ENCODE measurements at places on chromosomes 11 and 22.

DNA sequence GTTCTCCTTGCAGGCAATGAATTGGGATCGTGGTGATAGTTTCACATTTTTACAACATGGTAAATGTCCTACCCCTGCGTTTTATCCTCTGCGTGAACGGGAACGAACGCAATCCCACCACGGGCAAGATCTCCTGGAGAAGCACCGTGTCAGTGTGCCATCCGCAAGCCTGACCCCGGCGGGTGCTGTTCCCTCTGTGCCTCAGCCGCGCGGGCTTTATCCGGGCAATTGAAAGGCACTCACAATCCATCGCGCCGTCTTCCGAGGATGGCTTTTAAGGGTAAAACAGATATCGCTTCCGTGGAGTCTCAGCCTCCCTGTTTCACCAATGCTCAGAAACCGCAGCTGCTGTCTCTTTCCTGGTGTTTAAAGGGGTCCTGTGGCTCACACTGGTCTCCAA, 1387.5 kb downstream of the BRD1 start:
- DNase-seq = no peak

DNA sequence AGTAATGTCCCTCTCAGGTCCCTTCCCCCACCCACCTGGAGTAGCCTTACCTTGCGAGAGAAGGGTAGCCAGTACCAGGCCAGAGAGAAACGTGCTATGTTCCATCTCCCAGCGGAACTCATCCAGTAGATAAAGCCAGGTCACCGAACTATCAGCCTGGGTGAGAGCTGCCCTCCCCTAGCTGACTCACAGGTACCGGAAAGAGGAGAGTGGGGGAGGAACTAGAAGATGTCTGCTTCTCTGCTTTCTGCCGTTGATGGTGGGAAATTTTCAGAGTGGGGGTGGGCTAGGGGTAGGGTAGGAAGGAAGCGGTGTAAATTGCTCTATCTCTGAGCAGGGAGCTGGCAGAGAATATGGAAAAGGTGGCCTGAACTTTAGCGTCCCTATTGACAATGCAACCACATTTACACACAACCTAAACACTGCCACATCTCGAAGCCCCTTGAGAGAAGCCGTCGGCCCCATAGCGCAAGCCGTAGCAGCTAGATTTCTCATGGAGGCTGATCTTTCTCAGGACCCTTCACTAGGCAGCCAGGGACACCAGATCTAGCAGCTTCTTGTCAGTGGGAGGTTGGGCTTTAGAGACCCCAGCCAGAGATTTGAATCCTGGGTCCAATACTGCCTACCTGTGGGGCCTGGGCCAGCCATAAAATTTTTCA, at the start of gene CD3D:
Gene CD3D, minus strand, starts transcription at position 203 of the 659 bp plus-strand sequence. Its CDS starts 98 bp downstream, at position 105.
- peak; percentile 93 for DNase-seq

GRCh38 chr22:44249376-44250147, 63.2 kb downstream of the SHISAL1 start:
- DNase-seq = no peak

DNA sequence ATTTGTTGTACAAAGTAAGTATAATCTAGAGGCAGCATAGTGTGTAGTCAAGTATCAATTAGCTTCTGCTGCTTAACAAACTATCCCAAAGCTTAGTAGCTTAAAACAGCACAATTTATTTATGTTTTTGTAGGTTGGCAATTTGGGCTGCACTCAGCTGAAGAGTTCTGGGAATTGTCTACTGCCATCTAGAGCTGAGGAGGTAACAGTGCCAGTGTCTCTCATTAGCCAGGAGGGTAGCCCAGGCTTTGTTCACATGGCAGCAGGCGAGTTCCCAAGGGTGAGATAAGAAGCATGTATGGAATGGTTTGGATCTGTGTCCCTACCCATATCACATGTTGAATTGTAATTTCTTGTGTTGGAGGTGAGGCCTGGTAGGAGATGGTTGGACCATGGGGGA, 45.8 kb upstream of the SLN start:
- no peak for DNase-seq

- no peak for DNase-seq
Observed at GRCh38 chr11:28631148-28631547, 523.0 kb downstream of the METTL15 start.

DNA sequence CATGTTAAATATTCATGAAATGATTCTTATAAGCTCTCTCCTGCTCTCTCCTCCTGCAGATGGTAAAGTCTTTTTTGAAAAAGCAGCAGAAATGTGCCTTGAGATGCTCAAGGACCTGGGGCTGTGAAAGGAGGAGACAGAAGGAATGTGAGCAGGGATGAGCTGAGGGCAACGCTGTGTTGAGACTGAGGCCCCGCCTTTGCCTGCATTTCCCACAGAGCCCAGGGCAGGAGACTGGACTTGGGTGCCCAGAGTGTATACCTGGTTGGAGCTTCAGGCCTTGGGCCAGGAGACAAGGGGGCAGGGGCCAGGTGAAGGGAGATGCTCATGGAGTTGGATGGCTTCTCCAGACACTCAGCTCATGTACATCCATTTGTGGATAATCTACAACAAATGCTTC, 39.2 kb downstream of the CEP164 start:
- DNase-seq = no peak

DNA sequence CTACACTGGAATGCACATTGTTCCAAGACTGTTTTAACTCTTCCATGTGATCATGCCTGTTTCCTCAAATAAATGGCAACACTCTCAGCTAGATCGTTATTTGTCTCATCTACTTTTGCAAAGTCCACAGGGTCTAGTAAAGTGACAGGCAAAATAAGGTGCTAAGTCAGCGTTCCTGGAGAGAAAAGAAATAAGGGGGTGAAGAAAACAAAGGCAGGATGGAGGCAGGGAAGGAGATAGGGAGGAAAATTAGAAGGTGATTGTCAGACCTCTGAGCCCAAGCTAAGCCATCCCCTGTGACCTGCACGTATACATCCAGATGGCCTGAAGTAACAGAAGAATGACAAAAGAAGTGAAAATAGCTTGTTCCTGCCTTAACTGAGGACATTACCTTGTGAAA, 132.1 kb downstream of the RAB38 start:
- DNase-seq = no peak

- no peak for DNase-seq
Observed at GRCh38 chr11:119121811-119122124, 388 bp downstream of the HINFP start.

DNA sequence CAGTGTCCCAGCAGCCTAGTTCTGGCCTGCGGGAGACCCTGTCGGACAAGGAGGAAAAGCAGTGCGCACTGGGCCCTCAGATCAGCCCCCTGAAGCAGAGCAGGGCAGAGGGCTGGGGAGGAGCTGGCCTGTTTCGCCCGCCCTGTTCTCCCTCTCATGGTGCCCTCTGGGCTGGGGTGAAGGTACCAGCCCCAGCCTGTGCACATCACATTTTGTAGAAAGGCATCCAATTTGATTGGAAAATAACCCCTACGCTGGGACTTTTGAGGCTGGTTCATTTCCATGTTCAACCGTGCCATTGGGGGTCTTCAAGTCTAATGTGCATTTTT, 832 bp upstream of the NAP1L4 start:
- DNase-seq = no peak

DNA sequence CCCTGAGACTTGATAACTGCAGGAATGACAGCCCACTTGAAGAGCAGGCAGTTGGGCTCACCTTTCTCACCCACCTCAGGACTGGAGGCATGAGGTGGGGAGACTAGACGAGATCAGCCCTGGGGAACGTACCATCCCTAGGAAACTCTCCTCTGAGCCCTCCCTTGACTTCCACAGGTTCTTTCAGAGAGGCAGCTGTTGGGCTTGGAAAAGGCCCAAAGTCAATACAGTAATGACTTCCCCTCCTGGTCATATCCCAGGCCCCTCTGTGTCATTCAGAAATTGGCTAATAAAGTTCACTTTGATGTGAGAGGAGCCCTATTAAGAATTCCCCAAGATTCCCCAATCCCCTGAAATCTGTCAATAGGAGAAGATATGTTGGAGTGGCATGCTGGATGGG, 5.8 kb upstream of the NECTIN1 start:
- no peak for DNase-seq

GRCh38 chr22:30408388-30409102, 11.7 kb downstream of the SEC14L2 start:
- no peak for DNase-seq

- no peak for DNase-seq
Observed at GRCh38 chr11:17601676-17602075, 54.6 kb downstream of the OTOG start.

DNA sequence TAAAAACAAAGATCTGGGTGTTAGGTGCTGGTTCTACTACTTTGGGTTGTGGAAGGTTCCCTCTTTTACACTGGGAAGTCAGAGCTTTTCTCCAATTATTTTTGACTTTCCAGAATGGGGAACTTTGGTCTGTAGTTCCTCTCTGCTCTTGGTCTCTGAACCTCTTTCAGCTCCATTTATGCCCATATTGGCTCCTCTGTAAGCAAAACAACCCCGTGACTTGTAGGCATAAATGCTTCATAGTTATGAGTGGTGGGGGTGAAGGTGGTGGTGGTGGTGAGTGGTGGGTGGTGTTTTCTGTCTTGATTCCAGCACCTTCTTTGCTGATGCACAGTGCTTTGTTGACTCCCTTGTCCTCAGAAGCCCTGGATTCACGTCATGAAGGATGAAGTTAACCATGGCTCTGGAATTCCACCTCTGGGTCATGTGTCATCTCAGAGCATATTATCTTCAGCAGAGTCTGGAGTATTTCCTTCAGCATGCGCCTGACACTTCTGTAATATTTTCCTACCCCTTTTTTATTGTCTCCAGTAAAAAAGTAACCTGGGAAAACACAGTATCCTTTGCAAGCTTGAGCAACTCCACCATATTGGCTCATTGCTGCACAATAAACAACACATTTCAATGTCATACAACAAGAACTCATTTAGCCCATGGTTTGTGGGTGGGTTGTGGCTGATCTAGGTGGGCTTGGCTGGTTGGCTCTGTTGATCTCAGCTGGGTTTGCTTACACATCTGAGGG, 24.1 kb upstream of the GRK3 start:
- DNase-seq = no peak

- peak; percentile 29 for DNase-seq
Observed at GRCh38 chr11:63837739-63838138, 1.2 kb upstream of the MARK2 start.

- no peak for DNase-seq
Observed at GRCh38 chr11:128294001-128294670, 293.2 kb downstream of the ETS1 start.

GRCh38 chr11:116976941-116977570, 121.2 kb downstream of the SIK3 start:
- no peak for DNase-seq

DNA sequence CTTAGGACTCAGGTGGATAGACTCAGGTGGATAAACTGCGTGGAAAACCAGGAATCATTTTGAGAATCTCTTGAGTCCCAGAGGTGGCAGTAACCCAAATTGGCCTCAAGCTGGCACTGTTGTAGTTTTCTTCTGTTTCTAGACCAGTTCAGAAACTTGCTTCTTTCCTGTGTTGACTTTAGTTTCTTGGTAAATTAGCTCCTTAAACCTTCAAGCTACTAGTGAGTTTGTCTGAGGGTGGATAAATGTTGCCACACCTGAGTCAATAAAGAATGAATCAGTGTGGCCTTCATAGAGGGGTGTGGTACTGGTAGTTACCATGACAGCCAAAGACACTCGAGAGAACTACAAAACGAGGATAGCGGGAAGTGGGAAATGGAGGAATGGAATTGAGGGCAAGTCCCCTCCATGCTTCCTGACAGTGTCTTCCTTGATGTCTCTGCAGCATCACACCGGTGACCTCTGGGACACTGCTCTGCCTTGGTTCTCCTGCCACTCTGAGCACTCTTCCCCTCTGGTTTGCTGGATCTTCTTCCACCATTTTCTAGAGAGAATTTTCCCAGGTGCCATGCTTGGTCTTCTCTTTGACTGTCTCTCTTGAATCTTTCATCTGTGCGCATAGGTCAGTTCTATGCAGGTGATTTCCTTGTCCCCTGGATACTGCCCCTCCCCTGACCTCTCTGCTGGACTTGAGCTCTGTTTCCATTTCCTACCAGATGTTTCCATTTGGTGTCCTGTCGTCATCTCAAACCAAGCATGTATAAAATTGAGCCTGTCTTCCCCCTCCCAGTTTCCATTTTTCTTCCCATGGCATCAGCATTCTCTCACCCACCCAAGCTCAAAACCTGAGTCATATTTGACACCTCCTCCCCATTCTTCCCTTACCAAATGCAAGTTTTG, 7.2 kb downstream of the POLD4 start:
- no peak for DNase-seq

DNA sequence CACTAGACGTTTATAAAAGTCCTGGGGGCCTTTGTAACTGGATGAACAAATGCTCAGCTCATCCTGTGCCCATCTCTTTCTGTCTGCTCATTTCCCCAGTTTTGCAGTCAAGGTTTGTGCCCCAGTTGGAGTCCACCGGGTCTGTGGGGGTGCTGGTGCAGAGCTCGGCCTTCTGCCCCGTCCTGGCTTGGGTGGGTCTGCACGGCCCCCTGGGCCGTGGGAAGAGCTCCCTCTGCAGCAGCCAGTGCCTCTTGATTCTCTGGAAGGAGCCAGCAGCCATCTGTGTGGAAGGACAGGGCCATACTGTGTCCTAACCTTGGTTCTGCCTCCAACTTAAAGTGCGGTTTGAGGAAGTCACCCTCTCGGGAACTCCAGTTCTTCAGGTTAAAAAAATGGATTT, 140.2 kb downstream of the NTM start:
- DNase-seq = no peak

GRCh38 chr11:80827781-80828180, 1387.0 kb upstream of the TENM4 start:
- DNase-seq = no peak

- no peak for DNase-seq
Observed at GRCh38 chr22:39234472-39234787, 10.4 kb downstream of the PDGFB start.

DNA sequence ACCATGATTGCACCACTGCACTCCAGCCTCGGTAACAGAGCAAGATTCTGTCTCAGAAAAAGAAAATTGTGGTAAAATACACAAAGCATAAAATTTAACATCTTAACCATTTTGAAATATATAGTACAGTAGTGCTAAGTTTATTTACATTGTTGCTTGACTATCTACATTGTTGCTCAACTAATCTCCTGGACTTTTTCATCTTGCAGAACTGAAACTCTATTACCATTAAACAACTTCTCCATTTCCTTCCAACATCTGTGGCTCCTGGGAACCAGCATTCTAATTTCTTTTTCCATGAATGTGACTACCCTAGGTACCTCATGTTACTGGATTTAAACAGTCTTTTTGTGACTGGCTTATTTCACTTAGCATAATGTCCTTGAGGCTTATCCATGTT, 13.5 kb upstream of the VWA5A start:
- no peak for DNase-seq

- no peak for DNase-seq
Observed at GRCh38 chr11:75330291-75330690, 21.2 kb downstream of the ARRB1 start.

Data from thymus (tissue), 14 donors.